Activated naive CD8-positive, alpha-beta T cell treated with anti-CD3 and anti-CD28 coated beads for 36 hours (primary cell): ENCODE measurements at places on chromosomes 3 and 15.
A peak's percentile ranks its signal among the peaks of the same experiment; 100 is the strongest.

DNA sequence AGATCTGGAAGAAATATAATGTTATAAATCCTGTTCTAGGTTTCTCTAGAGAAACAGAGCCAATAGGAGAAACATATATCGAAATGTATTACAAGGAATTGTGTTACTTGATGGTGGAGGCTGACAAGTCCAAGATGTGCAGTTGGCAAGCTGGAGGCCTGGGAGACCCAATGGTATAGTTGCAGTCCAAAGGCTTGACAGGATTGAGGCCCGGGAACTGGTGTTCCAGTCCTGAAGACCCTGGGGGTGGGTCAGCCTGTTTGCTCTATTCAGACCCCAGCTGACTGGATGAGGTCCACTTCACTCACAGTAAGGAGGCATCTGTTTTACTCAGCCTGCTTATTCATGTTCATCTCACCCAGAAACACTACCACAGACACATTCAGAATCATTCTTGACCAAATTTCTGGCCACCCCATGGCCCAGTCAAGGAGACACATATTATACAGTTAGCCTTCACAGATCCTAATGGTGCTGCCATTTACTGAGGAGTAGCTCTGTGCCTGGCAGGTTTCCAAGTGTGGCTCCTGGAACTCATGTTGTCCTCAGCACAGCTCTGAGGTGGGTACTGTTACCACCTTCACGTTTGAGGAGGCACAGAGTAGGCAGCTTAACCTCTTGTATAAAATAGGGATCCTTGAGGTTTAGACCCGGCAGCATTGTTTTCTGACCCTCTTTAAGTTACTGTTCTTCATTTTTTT, 3.7 kb downstream of the TRAK1 start:
- DNase-seq: no peak

DNA sequence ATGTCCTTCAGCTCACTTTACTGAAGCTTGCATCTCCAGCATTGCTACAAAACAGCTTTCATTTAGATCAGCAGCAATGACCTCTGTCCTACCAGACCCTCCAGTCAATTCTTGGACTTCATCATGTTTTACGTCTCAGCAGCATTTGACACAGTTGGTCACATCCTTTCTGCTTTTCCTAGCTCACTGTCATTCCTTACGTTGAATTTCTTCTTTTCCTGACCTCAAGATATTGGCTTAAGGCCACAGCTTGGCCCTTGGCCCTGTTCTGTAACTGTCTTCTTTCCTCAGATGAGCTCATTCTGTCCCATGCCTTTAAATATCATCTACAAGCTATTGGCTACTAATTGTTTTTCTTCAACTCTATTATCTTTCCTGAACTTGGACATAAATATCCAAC, 576.2 kb upstream of the KCNMB2 start:
- no peak for DNase-seq

- peak; percentile 62 for DNase-seq
Observed at GRCh38 chr3:187737368-187738070, 7.7 kb downstream of the BCL6 start.

DNA sequence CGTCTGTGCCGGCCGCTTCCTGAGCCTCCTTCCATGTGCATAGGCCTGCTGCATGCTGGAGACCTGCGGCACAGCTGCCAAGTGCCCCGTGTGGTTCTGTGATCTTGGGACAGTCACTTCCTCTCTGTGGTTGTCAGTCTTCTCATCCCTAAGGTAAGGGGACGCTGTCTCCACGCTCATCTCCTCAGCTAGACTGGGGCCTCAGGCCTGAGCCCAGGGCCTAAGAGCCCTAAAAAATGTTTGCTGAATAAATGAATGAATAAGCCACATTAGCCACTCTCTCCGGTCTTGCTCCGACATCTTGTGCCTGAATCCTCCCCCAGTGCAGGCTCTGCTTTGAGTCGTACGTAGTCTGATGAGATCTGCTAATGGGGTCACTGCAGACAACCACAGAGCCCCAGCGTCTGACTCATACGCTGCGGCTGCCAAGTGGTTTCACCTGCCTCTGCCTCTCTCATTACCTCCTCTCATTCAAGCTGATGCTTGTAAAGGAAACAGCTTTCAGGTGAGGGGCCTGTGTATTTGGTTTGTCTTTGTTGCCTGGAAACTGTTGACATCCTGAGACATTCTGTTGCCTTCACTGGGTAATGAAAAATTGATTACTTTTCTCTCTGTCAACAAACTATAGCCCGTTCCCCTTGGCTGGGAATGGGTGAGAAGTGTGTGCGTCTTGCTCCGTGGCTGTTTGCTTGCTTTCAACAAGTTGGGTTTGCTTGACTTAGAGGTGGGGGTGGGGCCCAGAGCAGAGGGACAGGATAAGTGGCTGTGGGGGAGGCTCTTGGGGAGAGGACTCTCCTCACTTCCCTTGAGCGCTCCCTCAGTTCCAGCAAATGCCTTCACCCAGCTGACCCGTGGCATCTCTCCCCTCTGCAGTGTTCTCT, 15.9 kb downstream of the RPLP1 start:
- DNase-seq: peak; percentile 86

DNA sequence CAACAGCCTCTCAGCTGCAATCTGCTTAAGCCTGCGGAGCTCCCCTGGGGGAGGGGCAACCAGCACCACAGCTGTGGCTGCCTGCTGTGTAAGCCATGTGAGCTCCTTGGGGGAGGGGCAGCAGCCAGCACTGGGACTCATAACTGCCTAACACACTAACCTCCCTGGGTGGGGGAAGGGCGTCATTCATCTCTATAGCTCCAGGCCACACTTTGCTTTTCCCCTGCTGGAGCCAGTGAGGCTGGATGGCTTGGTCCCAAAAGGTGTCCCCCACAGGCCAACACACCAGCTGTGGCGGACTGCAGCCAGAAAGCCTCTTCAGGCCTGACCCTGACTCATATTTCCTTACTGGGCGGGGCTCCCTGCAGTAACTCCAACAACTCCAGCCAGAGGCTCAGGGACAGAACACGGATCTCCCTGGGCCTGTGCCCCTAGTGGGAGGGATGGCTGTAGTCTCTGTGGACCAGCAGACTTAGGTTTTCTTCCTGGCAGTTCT, 129.8 kb downstream of the PPM1L start:
- no peak for DNase-seq

- no peak for DNase-seq
Observed at GRCh38 chr3:77039606-77040171, at the start of gene ROBO2. TSS of gene ROBO2 (plus strand) at chr3:77040099. CDS start at chr3:77040786, 687 bp downstream.

DNA sequence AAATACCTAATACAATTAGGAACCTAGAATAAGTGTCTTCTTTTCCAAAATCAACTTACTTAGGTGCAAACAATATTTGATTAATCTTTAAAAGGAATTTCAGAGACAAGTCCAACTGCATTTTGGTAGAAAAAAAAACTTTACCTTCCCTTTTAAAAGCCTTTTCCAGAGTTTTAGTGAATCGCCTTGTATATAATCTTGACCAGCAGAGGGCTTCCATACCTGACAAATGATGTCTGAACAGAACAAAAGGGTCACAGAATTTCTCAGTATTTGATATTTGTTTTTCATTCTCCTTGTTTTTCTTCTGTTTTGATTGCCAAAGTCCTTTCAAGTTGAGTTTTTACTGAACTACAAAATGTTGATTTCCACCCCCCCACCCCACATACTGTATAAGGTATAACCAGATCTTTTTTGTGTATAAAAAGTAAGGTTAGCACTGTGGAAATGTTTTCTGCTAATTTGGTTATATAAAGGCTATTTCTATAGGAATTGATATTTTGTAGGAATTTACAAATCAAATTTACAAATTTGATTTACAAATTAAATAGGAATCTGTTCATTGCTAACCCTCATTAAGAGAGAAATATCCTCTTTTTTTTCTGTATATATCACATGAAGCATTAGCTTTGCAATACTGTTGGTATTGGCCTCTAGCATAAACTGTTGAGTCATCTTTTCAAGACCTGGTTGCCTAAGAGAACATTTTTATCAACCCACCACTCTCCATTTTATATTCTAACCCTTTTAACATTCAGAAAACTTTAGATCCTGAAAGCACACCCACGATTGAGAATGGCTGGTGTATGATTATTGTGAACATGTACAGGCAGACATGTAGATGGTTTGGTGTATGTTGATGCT, 464.1 kb upstream of the RARB start:
- no peak for DNase-seq

GRCh38 chr3:148631124-148631903, 66.4 kb upstream of the AGTR1 start:
- DNase-seq: no peak

- DNase-seq: no peak
Observed at GRCh38 chr3:190217081-190217480, 96.4 kb upstream of the P3H2 start.

DNA sequence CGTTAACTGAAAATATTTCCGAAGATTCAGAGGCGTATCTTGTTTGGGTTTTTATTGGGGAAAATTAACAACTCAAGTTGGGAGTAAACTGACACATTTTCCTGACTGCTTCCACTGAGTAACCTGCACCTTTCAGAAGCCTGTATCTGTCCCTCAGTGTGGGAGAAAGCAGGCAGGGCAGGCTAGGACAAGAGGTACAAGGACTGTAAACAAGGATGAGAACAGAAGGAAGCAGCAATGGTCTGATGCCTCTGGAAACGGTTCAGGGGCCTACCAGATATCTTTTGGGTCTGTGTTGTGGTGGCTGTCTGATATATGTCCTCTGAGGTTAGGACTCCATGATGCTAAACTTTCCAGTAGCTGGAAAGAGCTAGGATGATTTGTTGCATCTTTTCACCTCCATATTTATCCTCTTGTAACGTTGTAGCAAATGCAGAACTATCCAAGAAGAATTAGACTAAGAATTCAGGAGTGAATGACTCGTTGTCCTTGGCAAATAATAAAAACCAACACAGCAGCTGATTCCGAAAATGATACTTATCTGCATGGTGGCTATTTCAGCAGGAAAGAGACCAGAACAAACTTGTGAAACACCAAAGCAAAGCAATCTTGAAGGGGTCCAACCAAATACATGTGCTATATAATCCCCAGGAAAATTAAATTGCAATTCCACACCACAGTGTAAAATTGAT, 195.9 kb upstream of the ICE2 start:
- no peak for DNase-seq

DNA sequence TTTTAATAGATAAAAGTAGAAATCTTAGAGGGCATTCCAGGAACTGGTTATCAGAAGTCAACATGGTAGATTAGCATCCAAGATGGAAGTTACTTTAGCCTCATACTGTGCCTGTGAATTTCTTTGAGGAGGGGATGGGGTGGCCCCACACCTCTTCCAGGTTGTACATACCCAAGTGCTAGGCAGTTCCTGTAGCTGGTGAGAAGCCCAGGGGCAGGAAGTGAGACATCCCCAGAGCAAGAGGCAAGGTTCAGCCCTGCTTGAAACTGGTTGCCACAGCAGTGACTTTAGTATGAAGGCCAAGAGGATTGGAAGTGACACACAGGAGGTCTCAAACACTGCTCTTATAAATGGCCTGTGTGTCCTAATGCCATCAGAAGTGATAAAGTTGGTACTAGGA, 11.9 kb downstream of the GTPBP8 start:
- DNase-seq: peak; percentile 27

- peak; percentile 76 for DNase-seq
Observed at GRCh38 chr15:101167753-101168462, 83.9 kb downstream of the CHSY1 start.

DNA sequence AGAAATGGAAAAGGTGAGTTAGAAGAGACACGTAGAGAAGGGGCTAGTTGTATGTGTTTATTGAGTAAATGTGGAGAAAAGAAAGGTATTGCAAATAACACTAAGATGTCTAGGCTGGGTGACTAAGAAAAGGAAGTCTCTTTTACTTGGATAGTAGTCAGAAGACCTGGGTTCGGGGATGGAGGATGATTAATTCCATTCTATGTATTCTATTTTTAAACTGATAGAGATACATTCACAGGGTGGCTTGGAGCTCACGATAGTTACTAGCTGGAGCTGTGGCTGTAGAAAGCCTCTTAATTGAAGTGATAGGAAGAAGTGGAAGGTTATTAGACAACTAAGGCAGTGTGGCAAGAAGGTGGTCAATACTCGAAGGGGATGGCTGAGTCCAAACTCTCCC, 65.9 kb upstream of the TNIK start:
- DNase-seq: no peak

GRCh38 chr15:67790610-67791319, 34.5 kb upstream of the SKOR1 start:
- DNase-seq: no peak

DNA sequence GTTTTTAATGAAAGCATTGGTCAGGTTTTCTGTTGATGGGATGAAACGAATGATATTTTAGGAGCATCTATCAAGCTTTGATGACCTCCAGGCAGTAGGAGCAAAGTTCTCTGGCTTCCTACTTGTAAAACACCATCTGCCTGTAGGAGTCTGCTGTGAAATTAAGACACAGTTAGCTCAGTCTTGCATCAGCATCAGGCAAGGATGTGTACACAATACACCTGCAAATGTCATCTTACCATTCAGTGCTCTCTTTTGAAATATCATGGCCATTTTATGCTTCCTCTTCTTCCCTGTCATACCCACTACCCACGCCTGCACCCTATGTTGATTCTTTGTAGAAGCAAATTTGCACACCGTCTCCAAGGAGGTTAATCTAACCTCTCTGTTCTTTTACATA, 38.2 kb downstream of the B3GALNT1 start:
- DNase-seq: no peak

DNA sequence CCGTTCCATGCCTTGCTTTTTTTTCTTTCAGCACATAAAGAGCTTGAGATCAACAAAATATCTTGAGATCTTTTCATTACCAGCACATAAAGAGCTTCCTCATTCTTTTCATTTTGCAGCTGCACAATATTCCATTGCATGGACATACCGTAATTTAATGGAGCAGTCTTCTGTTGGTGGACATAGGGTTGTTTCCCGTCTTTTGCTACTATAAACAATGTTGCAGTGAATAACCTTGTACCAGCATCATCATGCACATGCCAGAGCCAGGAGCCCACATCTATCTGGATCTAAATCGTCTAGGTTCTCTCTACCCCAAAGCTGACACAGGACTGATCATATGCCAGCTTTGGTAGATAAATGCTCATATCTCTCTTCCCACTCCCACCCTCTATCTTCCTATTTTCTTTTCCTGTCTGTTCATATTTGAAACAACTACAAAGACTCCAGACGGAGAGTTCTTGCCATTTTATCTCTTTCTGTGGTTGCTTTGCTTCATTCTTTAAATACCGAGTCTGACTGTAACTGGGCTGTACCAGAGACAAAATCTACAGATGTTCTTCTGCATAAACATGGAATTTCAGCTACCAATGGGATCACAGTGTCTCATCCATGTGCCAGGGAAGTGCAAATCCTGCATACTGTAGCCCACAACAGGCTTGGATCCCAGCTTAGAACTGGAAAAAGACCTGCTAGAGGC, 47.1 kb upstream of the AKAP13 start:
- DNase-seq: no peak

GRCh38 chr3:127817406-127817841, 4.9 kb downstream of the MGLL start:
- DNase-seq: no peak

DNA sequence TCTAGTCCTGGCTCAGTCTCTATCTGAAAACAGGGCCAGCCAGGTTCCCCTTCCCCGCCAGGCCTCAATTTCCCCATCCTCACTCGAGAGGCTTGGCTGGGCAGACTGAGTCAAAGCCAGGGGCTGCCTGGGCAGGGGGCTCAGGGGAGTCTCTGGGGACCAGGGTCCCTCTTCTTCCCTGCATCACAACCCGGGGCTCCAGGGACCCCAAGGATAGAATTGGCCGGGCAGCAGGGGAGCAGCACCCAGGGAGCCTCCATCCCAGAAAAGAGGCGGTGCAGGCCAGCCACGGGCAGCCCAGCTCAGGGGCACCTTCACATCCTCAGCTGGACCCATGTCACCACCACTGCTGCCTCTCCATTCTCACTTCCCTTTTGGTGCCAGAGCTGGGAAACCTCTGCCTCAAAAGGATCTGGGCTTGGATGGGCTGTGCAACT, 13.3 kb upstream of the PLXND1 start:
- no peak for DNase-seq
